Smooth muscle cell of the umbilical artery (primary cell): ENCODE measurements at places on chromosomes 16 and 17. TPM values are rescaled to one million over a fixed set of nuclear protein-coding genes. Genes with fewer than 3 reads are reported as not detected.

The CHMP6 gene
- 12.2 and 17.2 TPM in 2 replicates for total RNA-seq

The SUPT4H1 gene
- 29.7 and 34.4 TPM in 2 replicates for total RNA-seq

The NGFR gene
- under 0.01 and 0.28 TPM in 2 replicates for total RNA-seq

The EVPLL gene
- not detected in 2 replicates for total RNA-seq

The AANAT gene
- 0.37 TPM in 1 of 2 replicates, not detected in the other for total RNA-seq

The CALB2 gene
- 1.7 and 1.8 TPM in 2 replicates for total RNA-seq

The CCDC144A gene
- total RNA-seq: 8.1 and 9.2 TPM in 2 replicates

The FBXL20 gene
- 14.2 and 15.4 TPM in 2 replicates for total RNA-seq

The RFNG gene
- 47.5 and 67.4 TPM in 2 replicates for total RNA-seq

The MYO1D gene
- 3.5 and 4.2 TPM in 2 replicates for total RNA-seq
